Left lung (tissue), 14 donors: ENCODE measurements at places on chromosomes 13 and 19. TPM values are rescaled to one million over a fixed set of nuclear protein-coding genes. Genes with fewer than 3 reads are reported as not detected.

SERTAD3 gene
- 31.7 TPM for total RNA-seq

RNF225 gene
- 3.2 TPM for total RNA-seq

GRCh38 chr13:74273581-74273980, 139.4 kb upstream of the KLF12 start:
- DNase-seq = no peak

DNA sequence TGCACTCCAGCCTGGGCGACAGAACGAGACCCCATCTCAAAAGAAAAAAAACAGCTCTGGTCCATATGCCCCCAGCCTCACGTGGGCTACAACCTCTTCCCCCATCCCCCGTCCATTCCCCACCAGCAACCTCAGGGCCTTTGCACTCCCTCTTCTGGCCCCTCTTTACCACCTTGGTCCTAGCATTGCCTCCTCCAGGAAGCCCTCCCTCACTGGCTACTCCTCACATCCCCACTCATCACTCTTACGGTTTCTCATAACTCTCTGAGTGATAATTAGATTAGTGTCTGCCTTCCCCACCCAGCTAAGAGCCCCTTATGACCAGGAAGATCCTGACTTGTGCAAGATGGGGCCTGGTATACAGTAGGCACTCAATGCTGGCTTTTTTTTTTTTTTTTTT, 30.8 kb downstream of the IL12RB1 start:
- DNase-seq = no peak

- DNase-seq = no peak
These were observed 42.1 kb downstream of the PTPRS start for GRCh38 chr19:5298471-5298901.

DNA sequence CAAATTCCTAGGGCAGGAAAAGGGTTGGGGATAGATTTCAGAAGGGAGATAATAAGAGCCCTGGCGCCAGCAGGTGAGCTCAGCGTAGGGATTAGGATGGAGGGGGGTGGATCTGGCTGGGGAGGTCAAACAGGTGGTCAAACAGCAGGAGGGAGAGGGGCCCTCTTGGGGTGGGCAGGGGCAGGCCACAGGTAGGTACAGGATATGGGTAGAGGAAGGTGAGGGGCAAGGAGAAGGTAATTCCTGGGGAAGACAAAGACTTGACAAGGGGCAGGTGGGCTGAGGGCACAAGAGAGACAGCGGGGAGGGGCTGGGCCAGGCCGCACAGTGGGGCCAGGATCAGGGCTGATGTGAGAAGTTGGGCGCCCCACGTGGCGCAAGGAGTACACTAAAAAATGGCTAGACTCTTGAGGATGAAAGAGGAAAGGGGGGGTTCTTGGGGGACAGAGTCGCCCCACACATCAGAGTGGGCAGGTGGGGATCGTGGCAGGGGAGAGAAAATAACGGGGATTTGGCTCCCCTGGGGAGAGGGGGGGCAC, 713 bp downstream of the KRI1 start:
- DNase-seq = no peak

ZNF560 gene
- total RNA-seq = 0.13 TPM

DNA sequence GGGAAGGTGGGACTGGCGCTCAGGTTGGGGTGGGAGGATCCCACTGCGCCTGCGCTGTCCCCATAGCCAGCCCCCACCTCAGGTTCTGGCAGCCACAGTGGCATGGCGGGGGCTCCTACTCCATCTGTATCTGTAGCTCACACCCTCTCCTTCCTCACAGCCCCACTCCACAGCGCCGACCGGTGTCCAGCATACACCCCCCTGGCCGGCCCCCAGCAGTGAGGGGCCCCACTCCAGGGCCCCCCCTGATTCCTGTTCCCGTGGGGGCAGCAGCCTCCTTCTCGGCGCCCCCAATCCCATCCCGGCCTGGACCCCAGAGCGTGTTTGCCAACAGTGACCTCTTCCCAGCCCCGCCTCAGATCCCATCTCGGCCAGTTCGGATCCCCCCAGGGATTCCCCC, 6.0 kb downstream of the TMED1 start:
- DNase-seq = no peak

GRCh38 chr19:48461982-48462655, 6.7 kb downstream of the KCNJ14 start:
- no peak for DNase-seq
